ENCODE measurements at places on chromosomes 5 and 9. TPM values are rescaled to one million over a fixed set of nuclear protein-coding genes. Genes with fewer than 3 reads are reported as not detected.

- DNase-seq, result no peak
- peak overlapping the region; percentile 88 for H3K4me3 ChIP-seq
- no peaks in the 10 kb centered on the region for H3K36me3 ChIP-seq
- H3K27me3 ChIP-seq, result no peaks in the 10 kb centered on the region
Observed at GRCh38 chr9:134136118-134136995, 475 bp downstream of the WDR5 start.

DNA sequence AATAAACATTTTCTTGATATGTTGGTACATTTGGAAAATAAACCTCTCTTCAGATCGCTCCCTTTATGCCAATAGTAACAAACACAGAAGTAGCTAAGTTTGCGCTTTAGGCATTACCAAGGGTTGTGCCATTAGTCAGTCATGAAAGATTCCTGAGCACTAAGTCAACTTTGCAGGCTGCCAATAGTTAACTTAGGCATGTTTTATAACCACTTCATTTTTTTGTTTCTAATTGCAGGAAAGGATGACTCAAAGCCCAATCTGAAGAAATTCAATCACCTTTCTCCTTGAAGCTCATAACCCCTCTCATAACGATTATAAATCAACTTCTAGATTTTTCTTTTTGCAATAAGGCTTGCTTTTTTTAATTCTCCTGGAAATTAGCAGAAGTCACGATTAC lies 517.0 kb downstream of the AGTPBP1 start:
- no peaks in the 10 kb centered on the region for H3K4me1 ChIP-seq
- H3K4me3 ChIP-seq, result no peak overlapping the region
- no peaks in the 10 kb centered on the region for H3K36me3 ChIP-seq
- no peak overlapping the region for H3K27ac ChIP-seq

- no peaks in the 10 kb centered on the region for H3K27me3 ChIP-seq
- H3K36me3 ChIP-seq, result no peaks in the 10 kb centered on the region
- H3K4me1 ChIP-seq, result no peaks in the 10 kb centered on the region
- H3K4me3 ChIP-seq, result no peak overlapping the region
- DNase-seq, result no peak
Observed at GRCh38 chr9:90420211-90420610, 222.4 kb downstream of the DIRAS2 start.

GRCh38 chr9:71754151-71754550 lies 14.2 kb downstream of the CEMIP2 start:
- no peak overlapping the region for H3K4me3 ChIP-seq
- no peaks in the 10 kb centered on the region for H3K27me3 ChIP-seq
- H3K27ac ChIP-seq, result no peak overlapping the region
- DNase-seq, result no peak

DNA sequence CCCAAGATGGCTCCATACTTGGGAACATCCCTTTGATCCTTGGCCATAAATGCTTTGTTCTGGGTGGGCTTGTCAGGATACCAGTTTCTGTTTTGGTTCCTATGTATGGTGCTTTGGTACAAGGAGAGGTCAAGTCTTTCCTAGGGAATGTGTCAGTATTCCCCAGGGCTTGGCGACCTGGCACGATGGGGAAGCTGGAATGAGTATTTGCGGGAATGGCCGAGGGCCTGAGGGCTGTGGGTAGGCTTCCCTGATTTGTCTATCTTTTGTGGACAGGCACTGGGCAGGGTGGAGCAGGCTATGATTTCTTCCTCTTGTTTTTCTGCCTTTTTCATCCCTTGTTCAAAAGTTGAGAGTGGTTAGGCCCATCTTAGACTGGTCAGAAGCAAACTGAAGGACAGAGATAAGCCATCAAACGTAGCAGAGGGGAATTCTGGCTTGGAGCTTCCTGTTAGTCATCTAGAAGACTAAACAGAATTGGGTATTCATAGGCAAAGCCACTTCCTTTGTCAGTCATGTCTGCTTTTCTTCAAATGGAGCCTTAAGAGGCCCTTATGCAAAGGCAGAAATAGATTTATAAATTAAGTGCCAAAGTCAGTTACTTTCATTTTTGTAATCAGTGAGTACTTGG lies 13.7 kb downstream of the DOCK2 start:
- no peak overlapping the region for H3K27ac ChIP-seq
- DNase-seq, result no peak
- no peaks in the 10 kb centered on the region for H3K27me3 ChIP-seq
- no peaks in the 10 kb centered on the region for H3K36me3 ChIP-seq

GRCh38 chr5:155728146-155728856 lies 598.7 kb upstream of the SGCD start:
- peak overlapping the region; percentile 74 for H3K27ac ChIP-seq
- H3K27me3 ChIP-seq, result no peaks in the 10 kb centered on the region
- peaks cover 24% of the 10 kb centered on the region for H3K4me1 ChIP-seq
- H3K4me3 ChIP-seq, result peak overlapping the region; percentile 59
- H3K36me3 ChIP-seq, result no peaks in the 10 kb centered on the region
- no peak for DNase-seq

The PRRT1B gene
- total RNA-seq, result not detected

The CFAP77 gene
- not detected for total RNA-seq

- no peak overlapping the region for H3K4me3 ChIP-seq
- H3K36me3 ChIP-seq, result no peaks in the 10 kb centered on the region
- H3K27ac ChIP-seq, result no peak overlapping the region
- no peaks in the 10 kb centered on the region for H3K27me3 ChIP-seq
Observed at GRCh38 chr5:136656811-136657210, 291.5 kb upstream of the TRPC7 start.

GRCh38 chr5:26833596-26833995 lies 204.8 kb downstream of the CDH9 start:
- no peak overlapping the region for H3K4me3 ChIP-seq
- H3K27ac ChIP-seq, result no peak overlapping the region
- H3K27me3 ChIP-seq, result no peaks in the 10 kb centered on the region
- no peaks in the 10 kb centered on the region for H3K36me3 ChIP-seq
- H3K4me1 ChIP-seq, result no peaks in the 10 kb centered on the region
- no peak for DNase-seq

The TMC1 gene
- not detected for total RNA-seq

Data from gastrocnemius medialis (tissue), 4 donors.